ENCODE measurements at places on chromosomes 12 and 14. TPM values are rescaled to one million over a fixed set of nuclear protein-coding genes. Genes with fewer than 3 reads are reported as not detected.

The ADIPOR2 gene
- 84.0 TPM for total RNA-seq

The IKZF4 gene
- total RNA-seq, result 9.5 TPM

The PABPN1 gene
- total RNA-seq, result 275 TPM

The OLR1 gene
- not detected for total RNA-seq

The TAS2R43 gene
- 2.3 TPM for total RNA-seq

The SYCP3 gene
- total RNA-seq, result 0.26 TPM

The DDHD1 gene
- 21.9 TPM for total RNA-seq

The BCL2L2 gene
- 22.8 TPM for total RNA-seq

The LTBP2 gene
- 0.57 TPM for total RNA-seq

The ALX1 gene
- 11.0 TPM for total RNA-seq

The C12orf54 gene
- total RNA-seq, result not detected

- H3K4me3 ChIP-seq, result no peak overlapping the region
- no peaks in the 10 kb centered on the region for H3K36me3 ChIP-seq
- H3K27me3 ChIP-seq, result peaks cover 27% of the 10 kb centered on the region
- no peak overlapping the region for H3K27ac ChIP-seq
- no peak for DNase-seq
These were observed 15.0 kb downstream of the WSCD2 start for GRCh38 chr12:108144080-108144479.

DNA sequence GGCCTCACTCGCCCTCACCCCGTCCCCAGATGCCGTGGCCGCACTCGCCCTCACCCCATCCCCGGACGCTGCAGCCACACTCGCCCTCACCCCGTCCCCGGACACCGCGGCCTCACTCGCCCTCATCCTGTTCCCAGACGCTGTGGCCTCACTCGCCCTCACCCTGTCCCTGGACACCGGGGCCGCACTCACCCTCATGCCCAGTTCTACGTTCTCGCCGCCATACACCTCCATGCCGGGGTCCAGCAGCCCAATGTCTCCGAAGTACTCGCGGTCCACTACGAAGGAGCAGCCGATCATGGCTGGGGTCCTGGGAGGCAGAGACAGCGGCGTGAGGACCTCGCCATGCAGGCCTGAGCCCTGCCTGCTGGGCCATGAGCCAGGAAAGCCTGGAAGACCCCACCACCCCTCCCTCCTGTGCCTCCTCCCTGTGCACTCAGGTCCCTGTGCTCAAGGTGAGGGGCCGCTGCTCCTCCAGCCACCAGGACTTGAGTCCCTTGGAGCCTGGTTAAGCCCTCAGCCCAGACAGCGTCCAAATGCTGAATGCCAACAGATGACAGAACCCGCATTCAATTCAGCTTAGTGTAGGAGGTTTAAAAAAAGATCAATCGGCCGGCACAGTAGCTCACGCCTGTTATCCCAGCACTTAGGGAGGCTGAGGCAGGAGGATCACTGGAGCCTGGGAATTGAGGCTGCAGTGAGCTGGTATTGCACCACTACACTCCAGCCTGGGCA, 81.5 kb downstream of the GALNT9 start:
- no peaks in the 10 kb centered on the region for H3K36me3 ChIP-seq
- no peak overlapping the region for H3K27ac ChIP-seq
- DNase-seq, result no peak
- no peaks in the 10 kb centered on the region for H3K27me3 ChIP-seq
- H3K4me3 ChIP-seq, result no peak overlapping the region

DNA sequence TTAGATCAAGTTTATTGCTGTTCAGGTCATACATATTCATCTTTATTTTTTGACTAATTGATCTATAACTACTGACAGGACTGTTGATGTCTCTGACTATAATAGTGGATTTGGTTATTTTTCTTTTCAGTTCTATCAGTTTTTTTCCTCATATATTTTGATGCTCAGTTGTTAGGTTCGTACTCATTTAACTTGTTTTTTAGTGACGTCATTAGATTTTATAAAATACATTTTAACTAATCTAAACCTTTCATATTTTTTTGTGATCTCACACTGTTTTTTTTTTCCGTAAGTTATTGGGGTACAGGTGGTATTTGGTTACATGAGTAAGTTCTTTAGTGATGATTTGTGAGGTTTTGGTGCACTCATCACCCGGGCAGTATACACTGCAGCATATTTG, 841.2 kb upstream of the FBXO33 start:
- H3K4me3 ChIP-seq, result no peak overlapping the region
- H3K27ac ChIP-seq, result no peak overlapping the region
- H3K4me1 ChIP-seq, result no peaks in the 10 kb centered on the region
- no peak for DNase-seq
- H3K36me3 ChIP-seq, result no peaks in the 10 kb centered on the region

DNA sequence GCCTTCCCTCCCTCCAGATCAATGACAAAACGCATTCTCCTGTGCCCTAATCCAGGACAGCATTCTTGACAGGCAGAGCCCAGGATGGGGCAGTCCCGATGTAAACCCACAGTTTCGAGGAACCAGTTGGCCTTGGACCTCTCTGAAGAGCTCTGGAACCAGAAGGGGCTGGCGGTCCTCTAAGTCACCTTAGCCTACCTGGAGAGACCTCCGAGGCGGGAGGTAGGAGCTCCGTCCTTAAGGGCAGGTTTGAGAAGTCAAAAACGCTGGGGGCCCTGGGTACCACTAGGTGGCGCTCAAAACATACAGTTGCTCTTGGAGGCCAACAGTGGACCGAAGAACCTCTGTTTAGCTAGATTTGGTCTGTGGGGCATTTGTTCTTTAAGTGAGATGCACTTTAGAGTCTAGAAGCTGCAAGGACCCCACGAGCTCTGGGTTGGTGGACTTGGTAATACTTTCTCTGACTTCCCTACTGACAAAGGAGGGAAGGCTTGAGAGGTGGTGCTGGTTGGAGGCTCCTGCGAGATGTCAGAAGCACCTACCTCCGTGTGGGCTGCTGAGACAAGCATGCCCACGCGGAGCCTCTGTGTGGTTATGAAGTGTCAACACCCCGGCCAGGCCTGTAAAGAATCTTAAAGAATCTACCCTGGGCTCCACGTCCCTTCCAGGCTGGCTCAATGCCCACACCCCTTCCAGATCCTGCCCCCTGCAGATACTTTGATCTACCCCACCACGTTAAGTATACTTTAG, 74.8 kb upstream of the CHST11 start:
- H3K4me3 ChIP-seq, result no peak overlapping the region
- H3K36me3 ChIP-seq, result no peaks in the 10 kb centered on the region
- no peaks in the 10 kb centered on the region for H3K4me1 ChIP-seq
- no peak overlapping the region for H3K27ac ChIP-seq

DNA sequence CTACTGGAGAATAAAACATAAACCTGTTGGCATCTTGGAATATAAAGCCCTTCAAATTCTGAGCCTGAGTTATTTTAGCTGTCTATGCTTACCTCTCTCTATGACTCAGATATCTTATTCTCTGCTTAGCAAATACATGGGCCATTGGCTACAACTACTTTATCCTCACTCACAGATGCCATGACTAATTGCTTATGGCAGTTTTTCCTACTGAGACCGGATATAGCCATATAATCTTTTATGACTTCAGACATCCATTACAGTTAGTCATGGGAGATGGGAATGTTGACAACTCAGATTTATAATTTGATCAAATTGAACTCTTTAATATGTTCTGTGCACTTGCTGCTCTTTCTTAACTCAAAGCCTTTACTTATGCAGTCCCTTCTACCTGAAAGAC, 502.4 kb upstream of the ATP2B1 start:
- no peaks in the 10 kb centered on the region for H3K27me3 ChIP-seq
- H3K36me3 ChIP-seq, result no peaks in the 10 kb centered on the region

DNA sequence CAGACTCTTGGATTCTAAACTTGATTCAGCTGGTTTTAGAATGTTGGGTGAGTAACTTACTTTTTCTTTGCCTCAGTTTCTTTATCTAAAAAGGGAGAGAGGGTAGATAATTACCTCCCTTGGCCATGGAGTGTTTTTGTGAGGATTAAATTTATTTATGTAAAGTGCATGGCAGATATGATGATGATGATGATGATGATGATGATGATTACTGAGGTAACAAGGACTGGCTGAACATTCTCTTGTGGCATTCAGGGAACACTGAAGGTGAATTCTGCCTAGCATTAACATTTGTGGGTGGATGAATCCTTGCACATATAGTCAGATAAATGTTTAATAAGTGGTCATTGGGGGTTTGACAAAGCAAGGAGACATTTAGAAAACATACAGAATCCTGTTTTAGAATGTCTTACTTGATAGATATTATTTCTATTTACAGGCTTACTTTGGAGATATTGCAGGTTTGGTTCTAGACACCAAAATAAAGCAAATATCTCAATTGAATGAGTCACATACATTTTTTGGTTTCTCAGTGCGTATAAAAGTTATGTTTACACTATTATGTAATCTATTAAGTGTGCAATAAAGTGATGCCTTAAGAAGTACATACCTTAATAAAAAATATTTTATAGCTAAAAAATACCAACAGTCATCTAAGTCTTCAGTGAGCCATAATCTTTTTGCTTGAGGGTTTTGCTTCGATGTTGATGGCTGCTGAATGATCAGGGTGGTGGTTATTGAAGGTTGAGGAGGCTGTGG, 123.2 kb downstream of the SNAPC1 start:
- H3K27ac ChIP-seq, result no peak overlapping the region
- H3K4me1 ChIP-seq, result no peaks in the 10 kb centered on the region
- no peak for DNase-seq
- H3K4me3 ChIP-seq, result no peak overlapping the region

GRCh38 chr12:5188472-5188871, 144.8 kb downstream of the KCNA5 start:
- H3K27me3 ChIP-seq, result peaks cover 4% of the 10 kb centered on the region
- H3K4me3 ChIP-seq, result no peak overlapping the region
- H3K4me1 ChIP-seq, result no peaks in the 10 kb centered on the region
- no peak overlapping the region for H3K27ac ChIP-seq

GRCh38 chr14:52154992-52155650, 86.3 kb upstream of the NID2 start:
- peaks cover 4% of the 10 kb centered on the region for H3K27me3 ChIP-seq
- H3K4me1 ChIP-seq, result no peaks in the 10 kb centered on the region
- H3K4me3 ChIP-seq, result no peak overlapping the region

GRCh38 chr12:97359021-97359690, 103.4 kb upstream of the RMST start:
- H3K27ac ChIP-seq, result no peak overlapping the region
- H3K27me3 ChIP-seq, result peaks cover 10% of the 10 kb centered on the region
- no peak for DNase-seq
- no peak overlapping the region for H3K4me3 ChIP-seq

GRCh38 chr12:123942911-123943648, 29.6 kb downstream of the CCDC92 start:
- H3K4me1 ChIP-seq, result no peaks in the 10 kb centered on the region
- no peaks in the 10 kb centered on the region for H3K36me3 ChIP-seq
- no peak overlapping the region for H3K27ac ChIP-seq
- H3K27me3 ChIP-seq, result no peaks in the 10 kb centered on the region
- DNase-seq, result no peak
- no peak overlapping the region for H3K4me3 ChIP-seq

DNA sequence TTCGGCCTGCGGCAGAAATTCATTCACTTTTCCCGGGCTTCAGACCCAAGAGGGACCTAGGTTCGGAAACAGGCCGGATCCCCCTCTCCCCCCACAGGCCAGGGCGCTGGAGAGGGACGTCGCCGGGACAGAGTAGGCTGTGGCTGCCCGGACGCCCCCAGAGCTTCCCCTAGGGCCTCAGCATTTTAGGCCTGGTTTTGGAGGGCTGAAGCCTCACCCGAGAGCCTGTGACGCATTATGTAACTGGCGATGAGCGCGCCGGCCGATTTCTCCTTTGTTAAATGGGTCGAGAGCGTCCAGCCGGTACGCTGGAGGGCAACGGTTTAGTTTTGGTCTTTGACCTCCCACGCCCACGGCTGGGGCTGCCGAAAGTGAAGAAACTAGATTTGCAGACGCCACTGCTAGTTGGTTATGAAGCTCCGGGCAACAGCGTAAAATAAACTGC, 657 bp downstream of the PEBP1 start:
- peak; percentile 40 for DNase-seq
- no peaks in the 10 kb centered on the region for H3K27me3 ChIP-seq
- peak overlapping the region; percentile 94 for H3K27ac ChIP-seq
- H3K4me3 ChIP-seq, result peak overlapping the region; percentile 97
- H3K36me3 ChIP-seq, result peaks cover 37% of the 10 kb centered on the region

- no peaks in the 10 kb centered on the region for H3K36me3 ChIP-seq
- peaks cover 50% of the 10 kb centered on the region for H3K4me1 ChIP-seq
- no peaks in the 10 kb centered on the region for H3K27me3 ChIP-seq
- H3K4me3 ChIP-seq, result no peak overlapping the region
- peak overlapping the region; percentile 64 for H3K27ac ChIP-seq
- no peak for DNase-seq
These were observed 130.3 kb upstream of the DNM1L start for GRCh38 chr12:32548691-32549281.

- DNase-seq, result no peak
- H3K27me3 ChIP-seq, result no peaks in the 10 kb centered on the region
- no peak overlapping the region for H3K27ac ChIP-seq
- no peaks in the 10 kb centered on the region for H3K36me3 ChIP-seq
These were observed 34.7 kb downstream of the PPP1R12A start for GRCh38 chr12:79900199-79900598.

GRCh38 chr12:56362130-56363059, at the start of gene APOF:
Gene APOF (minus strand): TSS chr12:56362857. CDS start chr12:56362745, 112 bp downstream.
- H3K27me3 ChIP-seq, result no peaks in the 10 kb centered on the region
- H3K4me3 ChIP-seq, result no peak within 1 kb of the TSS
- DNase-seq, result no peak
- H3K36me3 ChIP-seq, result no peaks in the 10 kb centered on the region
- peaks cover 8% of the 10 kb centered on the region for H3K4me1 ChIP-seq

DNA sequence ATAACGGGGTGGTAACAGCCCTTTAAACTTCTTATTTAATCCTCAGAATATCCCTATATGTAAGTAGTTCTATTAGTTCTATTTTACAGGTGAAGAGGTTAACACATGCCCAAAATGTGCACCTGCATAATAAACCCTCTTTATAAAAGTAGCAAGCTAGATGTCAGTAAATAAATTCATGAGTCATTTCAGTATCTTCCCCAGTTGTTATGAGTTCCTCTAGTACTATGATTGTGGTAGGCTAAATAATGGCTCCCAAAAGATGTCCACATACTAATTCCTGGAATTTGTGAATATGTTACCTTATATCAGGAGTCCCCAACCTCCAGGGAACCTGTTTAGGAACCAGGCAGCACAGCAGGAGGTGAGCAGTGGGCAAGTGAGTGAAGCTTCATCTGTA, 106.5 kb downstream of the TMTC3 start:
- DNase-seq, result no peak
- H3K4me3 ChIP-seq, result no peak overlapping the region
- H3K27ac ChIP-seq, result no peak overlapping the region

GRCh38 chr12:71160585-71160984, 2.8 kb upstream of the TSPAN8 start:
- DNase-seq, result no peak
- H3K4me3 ChIP-seq, result no peak overlapping the region
- H3K27ac ChIP-seq, result peak overlapping the region; percentile 15
- H3K27me3 ChIP-seq, result no peaks in the 10 kb centered on the region
- H3K4me1 ChIP-seq, result peaks cover 33% of the 10 kb centered on the region

DNA sequence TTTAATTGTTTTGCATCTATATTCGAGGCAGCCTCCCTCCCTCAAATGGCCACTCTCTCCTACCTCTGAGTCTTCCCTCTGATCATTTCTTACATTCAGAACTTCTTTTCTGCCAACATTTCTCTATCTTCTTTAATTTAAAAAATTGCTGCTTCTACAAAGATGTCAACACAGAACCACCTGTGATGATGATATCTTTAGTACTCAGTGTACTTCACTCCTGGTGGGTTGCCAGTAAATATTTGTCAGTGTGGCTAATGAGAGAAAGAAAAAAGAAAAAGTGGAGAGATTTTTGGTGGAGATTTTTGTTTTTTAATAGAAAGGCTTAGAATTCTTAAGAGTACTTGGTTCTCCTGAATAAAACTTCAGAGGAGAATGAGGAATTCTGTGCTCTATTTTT, 8.1 kb downstream of the RIC8B start:
- DNase-seq, result no peak
- H3K4me3 ChIP-seq, result no peak overlapping the region
- H3K36me3 ChIP-seq, result no peaks in the 10 kb centered on the region
- peaks cover 3% of the 10 kb centered on the region for H3K4me1 ChIP-seq
- H3K27ac ChIP-seq, result no peak overlapping the region

All from A673 (cell line).